ENCODE measurements at places on chromosomes 6 and 20. TPM values are rescaled to one million over a fixed set of nuclear protein-coding genes. Genes with fewer than 3 reads are reported as not detected.

Gene GRM4
- total RNA-seq: not detected

Gene AGPAT4
- 2.4 TPM for total RNA-seq

Gene TAGAP
- total RNA-seq: not detected

Gene MAP7
- 60.7 TPM for total RNA-seq

Gene ADGRG6
- total RNA-seq: 73.8 TPM

Gene RAMACL
- total RNA-seq: 0.17 TPM

Gene OLIG3
- total RNA-seq: 0.12 TPM
